Left lobe of liver (tissue), 2 donors: ENCODE measurements at places on chromosomes 1 and 21.
A peak's percentile ranks its signal among the peaks of the same experiment; 100 is the strongest.

GRCh38 chr1:170789063-170789462, 125.1 kb downstream of the PRRX1 start:
- DNase-seq = no peak

GRCh38 chr1:22123071-22123390, 19.9 kb downstream of the WNT4 start:
- no peak for DNase-seq

DNA sequence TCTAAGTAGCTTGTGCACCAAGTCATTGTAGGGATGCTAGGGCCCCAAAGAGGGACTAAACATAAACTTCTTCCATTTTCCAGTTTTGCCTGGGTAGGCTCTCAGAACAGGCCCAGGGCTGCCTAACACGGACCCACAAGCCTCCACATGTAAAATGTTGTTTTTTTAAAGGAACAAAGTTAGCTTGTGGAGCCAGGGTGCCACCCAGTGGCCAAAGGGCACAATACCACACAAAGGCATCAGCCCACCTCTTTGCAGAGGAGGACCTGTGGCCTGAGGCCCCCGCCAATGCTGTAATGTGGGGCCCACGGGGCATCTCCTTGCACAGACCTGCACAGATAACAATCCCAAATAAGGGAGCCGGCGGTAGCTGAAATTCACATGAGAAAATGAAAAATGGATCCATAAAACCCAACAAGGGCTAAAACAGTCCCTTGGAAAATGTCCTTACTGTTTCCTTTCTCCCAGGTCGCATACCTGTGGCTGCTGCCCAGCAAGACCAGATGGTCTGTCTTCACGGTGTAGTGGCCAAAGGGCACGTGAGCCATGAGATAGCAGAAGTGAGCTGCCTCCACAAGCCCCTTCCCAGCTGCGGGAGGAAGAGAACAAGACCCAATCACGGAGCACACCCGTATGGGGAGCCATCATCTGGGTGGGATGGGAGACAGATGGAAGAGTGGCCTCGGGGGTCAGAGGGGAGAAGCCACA, 23.8 kb downstream of the SEC16B start:
- DNase-seq = no peak

GRCh38 chr1:20634594-20635084, 1.4 kb downstream of the PINK1 start:
- DNase-seq = peak; percentile 70

DNA sequence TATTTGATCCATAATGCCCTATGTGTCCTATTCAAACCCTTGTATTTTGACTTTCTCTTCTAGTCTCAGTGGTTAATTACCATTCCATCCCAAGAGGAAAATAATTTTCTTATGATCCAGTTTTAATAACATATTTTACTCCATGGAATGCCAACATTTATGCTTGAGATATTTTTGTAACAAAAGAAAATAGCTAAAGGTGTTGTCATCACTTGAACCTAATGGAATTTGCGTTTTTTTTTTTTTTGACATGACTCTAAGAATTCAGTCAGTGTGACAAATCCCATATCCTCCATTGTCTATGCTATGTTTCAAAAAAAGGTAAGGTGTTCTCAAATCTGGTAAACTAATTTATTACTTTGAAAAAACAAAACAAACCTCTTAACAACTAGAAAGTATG, 324.1 kb upstream of the ADAMTS5 start:
- DNase-seq = no peak

- peak; percentile 64 for DNase-seq
Observed at GRCh38 chr1:154877370-154877974, 7.4 kb upstream of the KCNN3 start.

DNA sequence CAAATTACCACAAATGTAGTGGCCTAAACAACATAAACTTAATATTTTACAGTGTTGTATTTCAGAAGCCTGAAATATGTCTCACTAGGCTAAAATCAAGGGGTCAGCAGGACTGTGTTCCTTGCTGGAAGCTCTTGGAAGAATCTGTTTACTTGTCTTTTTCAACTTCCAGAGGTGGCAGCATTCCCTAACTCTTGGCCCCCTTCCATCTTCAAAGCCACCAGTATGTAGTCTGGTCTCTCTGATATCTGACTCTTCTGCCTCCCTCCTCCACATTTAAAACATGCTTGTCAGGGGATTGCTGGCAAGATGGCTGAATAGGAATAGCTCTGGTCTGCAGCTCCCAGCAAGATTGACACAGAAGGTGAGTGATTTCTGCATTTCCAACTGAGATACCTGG, 567.5 kb downstream of the PLA2G4A start:
- DNase-seq = no peak

DNA sequence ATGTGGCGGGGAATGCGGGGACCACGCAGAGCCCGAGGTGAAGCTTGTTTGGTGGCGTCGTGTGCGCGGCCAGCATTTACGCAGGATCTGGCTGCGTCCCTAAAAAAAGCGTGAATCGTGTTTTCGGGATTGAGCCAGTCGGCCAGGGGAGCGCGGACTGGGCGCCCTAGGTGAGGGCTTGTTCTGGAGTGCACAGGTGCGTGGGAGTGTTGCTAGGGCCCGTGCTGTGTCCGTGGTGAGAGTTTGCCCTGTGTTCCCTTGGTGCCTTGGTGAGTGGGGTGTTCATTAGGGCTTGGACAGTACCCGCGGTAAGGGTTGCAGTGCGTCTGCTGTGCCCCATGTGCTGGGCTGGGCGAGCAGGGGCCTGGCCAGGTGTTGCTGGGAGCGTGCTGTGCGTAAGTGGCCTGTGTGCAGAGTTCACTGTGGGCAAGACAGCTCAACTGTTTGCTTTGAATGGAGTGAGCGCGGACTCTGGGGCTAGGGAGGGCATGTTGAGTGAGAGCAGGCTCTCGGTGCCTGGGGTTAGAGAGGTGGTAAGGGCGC, 673 bp downstream of the CD46 start:
- peak; percentile 87 for DNase-seq

- no peak for DNase-seq
Observed at GRCh38 chr1:160664573-160665051, 17.8 kb upstream of the SLAMF1 start.

DNA sequence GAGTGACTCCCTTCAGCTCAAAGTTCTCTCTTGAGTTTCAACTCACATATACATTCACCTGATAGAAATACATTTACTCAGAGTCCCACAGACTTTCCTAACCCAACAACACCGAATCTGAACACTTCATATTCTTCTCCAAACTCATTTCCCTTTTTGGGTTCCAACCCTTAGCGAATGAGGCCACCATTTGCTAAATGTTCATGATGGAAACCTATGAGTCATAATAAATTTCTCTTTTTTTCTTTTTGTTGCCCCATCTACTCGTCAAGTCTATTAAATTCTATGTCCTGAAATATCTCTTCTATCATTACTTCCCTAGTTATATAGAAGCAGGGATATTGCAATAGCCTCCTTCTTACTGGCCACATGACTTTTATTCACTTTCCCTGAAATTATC, 100.1 kb downstream of the HLX start:
- no peak for DNase-seq

DNA sequence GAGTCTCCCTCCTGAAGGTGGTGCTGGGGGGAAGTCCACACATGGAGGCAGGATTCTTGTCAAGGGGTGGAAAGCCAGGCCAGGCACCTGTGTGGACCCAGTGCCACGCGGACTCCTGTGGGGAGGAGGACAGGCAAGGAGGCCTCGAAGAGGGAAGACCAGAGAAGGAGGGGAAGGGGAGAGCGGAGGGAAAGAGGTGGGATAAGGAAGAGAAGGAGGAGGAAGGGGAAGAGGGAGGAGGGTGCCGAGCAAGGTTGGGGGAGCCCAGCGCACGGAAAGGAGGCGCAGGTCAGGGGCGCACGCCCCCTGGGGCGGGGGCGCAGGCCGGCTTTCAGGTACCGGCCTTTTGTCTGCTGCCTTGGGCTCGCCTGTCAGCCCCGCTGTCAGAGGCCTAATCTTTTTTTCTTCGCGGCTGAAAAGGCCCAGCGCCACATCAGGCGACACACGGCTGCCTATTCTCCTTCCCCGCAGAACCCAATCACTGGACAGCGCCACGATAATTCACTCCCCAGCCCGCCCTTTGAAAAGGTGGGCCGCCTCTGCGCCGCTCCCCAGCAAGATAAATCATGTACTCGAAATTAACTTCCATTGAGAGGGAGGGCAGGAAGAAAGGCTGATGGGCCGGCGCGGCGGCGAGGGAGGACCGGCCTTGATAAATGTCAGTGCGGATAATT, 42.5 kb downstream of the PRDM16 start:
- DNase-seq = no peak
